OCI-M1 (cell line): ENCODE measurements at places on chromosomes 5 and 9.
A peak's percentile ranks its signal among the peaks of the same experiment; 100 is the strongest.

DNA sequence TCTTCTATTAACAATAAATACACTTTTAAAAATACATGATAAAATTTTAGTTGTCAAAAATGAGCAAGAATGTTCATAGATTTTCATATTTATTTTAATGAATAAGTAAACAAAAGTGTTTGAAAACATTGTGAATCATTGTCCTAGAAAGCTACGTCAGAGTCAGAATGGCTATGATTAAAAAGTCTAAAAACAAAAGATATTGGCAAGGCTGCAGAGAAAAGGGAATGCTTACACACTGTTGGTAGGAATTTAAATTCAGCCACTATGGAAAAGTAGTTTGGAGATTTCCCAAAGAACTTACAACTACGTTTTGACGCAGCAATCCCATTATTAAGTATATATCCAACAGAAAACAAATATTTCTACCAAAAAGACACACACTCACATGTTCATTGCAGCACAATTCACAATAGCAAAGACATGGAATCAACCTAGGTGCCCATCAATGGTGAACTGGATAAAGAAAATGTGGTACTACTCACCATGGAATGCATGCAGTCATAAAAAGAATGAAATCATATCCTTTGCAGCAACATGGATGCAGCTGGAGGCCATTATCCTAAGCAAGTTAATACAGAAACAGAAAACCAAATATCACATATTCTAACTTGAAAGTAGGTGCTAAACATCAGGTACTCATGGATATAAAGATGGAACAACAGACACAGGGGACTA, 49.2 kb upstream of the FBXL17 start:
- no peak for DNase-seq

GRCh38 chr5:131795228-131795627, 1.6 kb downstream of the FNIP1 start:
- DNase-seq: peak; percentile 63

DNA sequence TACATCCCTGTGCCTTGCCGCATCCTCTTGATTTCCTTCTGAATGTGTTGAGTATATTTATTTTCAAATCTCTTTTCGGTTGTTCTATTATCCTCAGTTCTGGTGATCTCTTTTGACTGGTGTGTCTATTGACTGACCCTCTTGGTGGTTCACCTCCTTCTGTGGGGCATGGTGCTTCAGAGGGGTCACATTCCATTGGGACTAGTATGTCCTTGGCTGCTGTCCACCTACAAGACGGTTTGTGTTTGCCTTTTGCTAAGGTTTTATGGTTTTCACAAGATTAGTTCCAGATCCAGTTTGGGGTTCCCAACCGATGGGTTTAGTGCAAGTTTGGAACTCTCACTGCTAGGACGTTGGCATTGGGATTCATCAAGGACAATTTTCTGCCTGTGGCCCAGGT, 66.6 kb downstream of the PHF2 start:
- DNase-seq: no peak

GRCh38 chr5:86756839-86757238, 139.1 kb downstream of the COX7C start:
- peak; percentile 11 for DNase-seq

GRCh38 chr9:77819657-77820056, 171.5 kb upstream of the GNA14 start:
- no peak for DNase-seq

- DNase-seq: no peak
Observed at GRCh38 chr9:110047232-110047954, 160.6 kb downstream of the C9orf152 start.

DNA sequence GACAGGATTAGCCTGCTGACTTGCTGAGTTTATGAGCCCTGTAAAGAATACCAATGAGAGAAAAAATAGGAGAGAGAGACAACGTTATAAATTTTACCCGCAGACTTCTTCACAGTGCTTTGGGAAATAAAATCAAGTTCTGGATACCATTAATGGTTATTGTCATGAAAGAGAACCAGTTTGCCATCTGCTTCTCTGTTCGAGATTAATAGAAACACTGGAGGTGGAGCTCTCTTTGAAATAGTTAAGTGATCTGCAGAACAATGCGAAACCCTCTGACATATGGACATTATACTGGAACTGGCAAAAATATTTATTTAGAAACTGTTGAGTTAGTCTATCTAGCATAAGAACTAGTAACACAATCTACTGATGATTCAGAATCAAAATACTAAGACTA, 500.7 kb downstream of the CDH12 start:
- DNase-seq: no peak

- no peak for DNase-seq
Observed at GRCh38 chr9:108836319-108836718, 19.5 kb downstream of the ACTL7B start.

DNA sequence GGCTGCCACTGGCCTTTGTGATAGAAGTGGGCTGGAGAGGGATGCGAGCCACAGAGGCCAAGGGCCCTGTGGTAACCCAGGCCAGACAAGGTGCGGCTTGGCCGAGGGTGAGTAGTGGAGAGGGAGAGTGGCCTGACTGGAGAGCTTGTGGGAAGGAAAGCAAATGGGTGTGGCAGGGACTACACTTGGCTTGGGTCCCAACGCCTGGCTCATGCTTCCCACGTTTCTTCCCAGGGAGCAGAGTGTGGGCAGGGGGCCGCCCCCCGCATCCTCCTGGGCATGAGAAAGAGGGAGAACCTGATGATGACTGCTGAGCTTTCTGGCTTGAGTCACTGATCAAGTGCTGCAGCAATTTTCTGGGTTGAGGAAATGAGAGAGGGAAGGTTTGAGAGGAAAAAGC, 95.7 kb downstream of the ANKH start:
- no peak for DNase-seq

- DNase-seq: no peak
Observed at GRCh38 chr5:120532835-120533234, 68.7 kb downstream of the PRR16 start.

- no peak for DNase-seq
Observed at GRCh38 chr9:86175223-86175622, 75.9 kb upstream of the GOLM1 start.

DNA sequence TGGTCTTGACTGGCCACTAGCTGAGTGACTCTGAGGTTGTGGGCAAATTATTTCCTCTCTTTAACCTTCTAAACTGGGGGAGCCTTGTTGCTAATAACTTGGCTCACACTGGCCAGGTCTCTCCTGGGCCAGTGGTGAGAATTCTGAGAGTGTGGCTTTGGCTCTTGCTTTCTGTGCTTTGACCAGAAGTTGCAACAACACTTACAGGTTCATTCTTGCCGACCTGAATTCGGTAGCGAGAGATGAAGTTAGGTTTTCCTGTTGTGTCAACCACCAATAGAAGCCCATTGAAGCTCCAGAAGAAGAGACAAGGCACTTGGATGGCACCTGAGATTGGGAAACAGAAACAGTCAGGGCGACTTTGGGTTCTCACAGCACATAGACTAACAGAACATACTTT, 19.8 kb downstream of the FAXDC2 start:
- DNase-seq: no peak

- DNase-seq: no peak
Observed at GRCh38 chr5:147327905-147328304, 93.1 kb downstream of the STK32A start.

DNA sequence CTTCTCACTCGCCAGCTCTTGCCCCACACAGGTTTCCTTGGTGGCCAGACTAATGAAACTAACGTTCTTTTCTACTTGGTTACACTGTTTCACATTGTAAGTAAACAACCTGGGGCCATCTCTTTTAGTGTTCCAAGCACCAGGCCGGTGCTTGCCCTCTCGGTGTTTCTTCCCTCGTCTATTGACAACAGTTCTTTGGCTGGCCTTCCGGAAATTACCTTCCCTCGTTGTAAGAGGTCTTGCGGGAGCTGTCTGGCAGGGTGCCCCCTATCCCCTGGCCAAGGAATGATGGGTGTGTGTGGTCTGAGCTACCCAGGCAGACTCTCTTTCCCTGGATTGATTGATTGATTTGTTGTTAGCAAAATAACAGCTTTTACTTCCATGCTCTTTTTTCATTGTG, 918 bp upstream of the MYMK start:
- no peak for DNase-seq

DNA sequence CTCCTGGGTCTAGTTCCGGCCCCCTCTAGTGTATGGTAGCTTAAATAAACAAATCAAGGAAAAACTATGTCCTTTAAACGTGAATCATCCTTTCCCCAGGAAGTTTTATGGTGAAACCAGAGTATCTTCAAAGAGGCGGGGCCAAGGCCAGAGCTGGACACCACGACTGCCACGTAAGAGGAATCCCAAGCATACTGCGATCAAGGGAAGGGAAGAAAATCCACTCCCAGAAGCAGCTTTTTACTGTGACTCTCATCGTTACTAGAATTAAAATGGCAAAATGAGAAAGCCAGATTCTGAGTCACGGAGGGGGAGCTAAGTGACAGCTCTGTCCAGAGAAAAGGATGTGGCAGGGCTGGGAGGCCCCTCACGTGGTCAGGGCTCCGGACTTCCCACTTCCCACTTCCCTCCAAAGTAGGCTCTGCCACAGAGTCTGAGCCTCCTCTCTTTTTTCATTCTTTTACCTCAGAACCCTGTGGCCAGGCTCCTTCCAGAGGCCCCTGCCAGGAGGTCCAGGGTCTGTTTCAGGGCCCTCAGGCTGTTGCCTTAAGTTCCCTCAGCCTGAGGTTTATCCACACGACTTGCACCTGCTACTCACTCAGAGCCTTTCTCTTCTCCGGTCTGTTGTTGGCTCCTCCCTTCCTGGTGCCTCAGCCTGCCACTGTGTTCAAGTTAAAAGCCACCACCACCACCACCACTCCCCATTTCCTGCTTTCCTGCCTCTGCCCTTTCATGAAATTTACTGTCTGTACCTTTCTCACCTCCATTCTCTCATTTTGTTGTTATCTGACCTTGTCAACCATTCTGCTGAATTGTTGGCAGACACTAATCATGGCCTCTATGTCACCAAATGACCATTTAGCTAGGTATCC, 1.4 kb upstream of the GLRX start:
- peak; percentile 89 for DNase-seq

DNA sequence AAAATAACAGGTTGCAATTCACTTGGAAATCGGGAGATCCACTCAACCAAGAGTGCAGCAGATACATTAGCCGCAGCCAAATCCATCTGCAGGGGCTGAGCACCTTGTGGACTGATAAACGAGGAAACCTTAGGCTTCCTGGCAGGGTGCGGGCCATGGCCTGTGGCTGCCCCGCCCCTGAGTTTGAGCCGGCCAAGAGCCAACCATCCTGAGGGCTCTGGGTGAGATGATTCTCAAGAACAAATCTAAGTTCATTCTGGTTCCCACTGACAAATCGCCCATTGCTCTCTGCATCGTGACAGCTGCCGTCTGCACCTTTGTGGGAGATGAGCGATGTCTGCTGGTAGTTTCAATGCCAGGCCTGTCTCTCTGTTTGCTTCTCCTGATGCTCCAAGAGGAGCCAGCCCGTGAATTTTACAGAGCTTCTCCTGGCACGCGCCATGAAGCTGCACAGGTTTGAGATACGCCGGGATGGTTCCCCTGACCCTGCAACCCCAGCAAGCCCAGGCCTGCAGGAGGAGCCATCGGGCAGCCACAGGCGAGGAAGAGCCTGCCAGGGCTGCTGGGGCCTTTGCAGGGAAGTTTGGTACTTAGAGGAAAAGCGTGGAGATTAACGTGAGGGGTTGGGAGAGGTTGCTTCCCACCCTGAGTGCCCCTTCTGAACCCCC, 154.0 kb downstream of the OLFM1 start:
- DNase-seq: no peak

- DNase-seq: no peak
Observed at GRCh38 chr9:109507421-109507838, 9.3 kb upstream of the PTPN3 start.

- DNase-seq: peak; percentile 58
Observed at GRCh38 chr5:88509403-88509802, 240.8 kb upstream of the TMEM161B start.
